ENCODE measurements at places on chromosomes 16 and 17.
A peak's percentile ranks its signal among the peaks of the same experiment; 100 is the strongest.

DNA sequence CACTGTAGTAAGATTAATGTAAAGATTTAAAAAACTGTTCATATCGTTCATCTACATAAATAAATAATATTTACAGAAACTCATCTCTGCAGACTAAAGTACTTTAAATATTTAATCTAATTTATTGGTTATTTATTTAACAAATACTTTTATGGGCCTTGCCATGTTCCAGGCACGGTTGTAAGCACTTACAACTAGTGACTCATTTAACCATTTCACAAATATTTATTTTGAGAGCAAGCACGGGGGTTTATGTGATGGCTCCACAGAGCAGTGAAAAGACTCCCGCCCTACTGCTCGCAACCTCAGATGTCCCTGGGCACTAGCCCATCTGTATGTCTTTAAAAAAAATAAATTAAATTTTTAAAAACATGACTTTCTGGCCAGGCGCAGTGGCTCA, 575.9 kb downstream of the WWOX start:
- DNase-seq, result no peak

DNA sequence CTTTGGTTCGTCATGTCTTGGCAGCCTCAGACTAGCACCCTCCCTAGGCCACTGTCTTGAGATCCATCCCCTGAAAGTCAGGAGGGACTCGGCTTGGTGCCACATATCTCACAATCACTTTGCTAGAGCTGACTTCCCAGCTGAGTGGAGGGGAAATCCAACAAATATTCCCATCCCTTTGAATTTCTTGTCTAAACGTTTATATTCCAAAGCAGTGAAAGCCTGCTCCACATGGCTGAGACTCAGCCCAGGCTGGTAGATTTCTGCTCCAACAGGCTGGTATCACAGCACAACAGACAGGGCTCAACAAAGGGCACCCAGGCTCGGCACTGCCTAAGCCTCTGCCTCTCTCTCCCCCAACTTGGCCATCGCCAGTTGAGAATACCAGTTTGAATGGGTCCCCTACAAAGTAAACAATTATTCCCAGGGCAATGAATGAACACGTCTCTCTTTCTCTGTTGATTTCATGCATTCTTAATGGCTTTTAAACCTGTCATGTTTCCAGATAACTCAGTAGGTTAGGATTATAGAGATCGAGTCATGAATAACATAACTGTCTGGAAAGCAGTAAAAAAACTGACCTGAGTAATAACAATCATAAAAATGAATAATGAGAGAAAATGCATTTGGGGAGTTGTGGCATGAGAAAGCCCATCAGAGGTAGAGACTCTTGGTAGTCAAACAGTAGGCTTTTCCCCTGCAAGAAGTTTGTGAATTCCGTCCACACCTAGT, 1.0 kb downstream of the KRT13 start:
- DNase-seq, result no peak

DNA sequence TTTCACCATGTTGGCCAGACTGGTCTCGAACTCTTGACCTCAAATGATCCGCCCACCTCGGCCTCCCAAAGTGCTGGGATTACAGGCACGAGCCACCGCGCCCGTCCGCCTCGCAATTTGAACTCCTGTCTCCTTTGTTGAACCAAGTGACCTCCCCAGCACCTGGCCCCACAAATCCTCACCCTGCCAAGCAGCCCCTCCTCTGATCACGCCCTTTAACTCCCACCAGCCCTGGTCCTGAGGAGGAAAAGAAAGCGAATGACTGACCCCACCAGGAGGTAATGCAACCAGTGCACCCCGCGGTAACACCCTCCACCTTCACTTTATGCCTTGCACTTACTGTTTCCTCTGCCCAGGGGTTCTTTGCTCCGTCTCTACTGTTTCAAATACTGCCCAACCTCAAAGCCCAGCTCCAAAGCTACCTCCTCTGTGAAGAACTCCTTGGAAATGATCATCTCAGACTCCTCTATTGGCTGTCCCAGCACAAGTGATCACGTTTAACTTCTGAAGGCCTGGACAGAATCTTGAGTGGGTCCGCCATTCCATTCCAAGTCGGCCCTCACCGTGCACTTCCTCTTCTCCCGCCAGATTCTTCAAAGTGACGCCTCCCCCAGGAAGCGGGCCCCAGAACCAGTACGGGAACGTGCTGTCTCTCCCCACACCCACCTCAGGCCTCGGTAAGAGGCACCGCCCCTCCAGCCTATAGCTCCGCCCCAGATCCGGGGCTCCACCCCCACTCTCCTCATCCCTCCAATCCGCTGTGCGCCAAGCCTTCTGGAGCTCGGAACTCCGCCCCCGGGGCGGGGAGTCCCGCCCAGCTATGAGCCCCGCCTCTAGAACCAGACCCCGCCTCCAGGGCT, 4.4 kb downstream of the CD19 start:
- DNase-seq, result peak; percentile 35

GRCh38 chr16:23286131-23286532, 16.0 kb upstream of the SCNN1B start:
- peak; percentile 65 for DNase-seq

GRCh38 chr17:57021226-57021940, 43.5 kb downstream of the SCPEP1 start:
- no peak for DNase-seq

GRCh38 chr16:89562939-89563338, 2.5 kb downstream of the RPL13 start:
- no peak for DNase-seq

- no peak for DNase-seq
Measured at GRCh38 chr16:89094880-89095258, 1.2 kb downstream of the ACSF3 start.

DNA sequence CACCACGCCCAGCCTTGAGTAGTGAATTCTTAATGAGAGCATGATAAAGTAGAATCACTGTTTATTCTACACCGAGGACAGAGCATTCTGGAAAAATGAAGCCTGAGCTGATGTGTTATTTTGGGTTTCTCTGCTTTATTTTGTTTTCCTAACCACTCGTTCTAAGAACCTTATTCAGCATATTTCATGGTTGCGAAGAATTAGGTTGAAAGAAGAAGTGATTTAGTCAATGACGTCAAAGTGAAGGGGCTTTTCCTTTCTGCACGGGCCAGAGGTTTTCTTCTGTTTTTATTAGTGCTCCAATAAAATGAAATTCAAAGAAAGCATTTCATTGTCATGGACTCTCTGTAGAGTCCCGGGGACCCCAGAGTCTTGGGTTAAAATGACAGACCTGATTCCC, 178.5 kb downstream of the MAF start:
- DNase-seq, result no peak

- no peak for DNase-seq
Measured at GRCh38 chr16:1071561-1072225, 854 bp upstream of the SSTR5 start.

DNA sequence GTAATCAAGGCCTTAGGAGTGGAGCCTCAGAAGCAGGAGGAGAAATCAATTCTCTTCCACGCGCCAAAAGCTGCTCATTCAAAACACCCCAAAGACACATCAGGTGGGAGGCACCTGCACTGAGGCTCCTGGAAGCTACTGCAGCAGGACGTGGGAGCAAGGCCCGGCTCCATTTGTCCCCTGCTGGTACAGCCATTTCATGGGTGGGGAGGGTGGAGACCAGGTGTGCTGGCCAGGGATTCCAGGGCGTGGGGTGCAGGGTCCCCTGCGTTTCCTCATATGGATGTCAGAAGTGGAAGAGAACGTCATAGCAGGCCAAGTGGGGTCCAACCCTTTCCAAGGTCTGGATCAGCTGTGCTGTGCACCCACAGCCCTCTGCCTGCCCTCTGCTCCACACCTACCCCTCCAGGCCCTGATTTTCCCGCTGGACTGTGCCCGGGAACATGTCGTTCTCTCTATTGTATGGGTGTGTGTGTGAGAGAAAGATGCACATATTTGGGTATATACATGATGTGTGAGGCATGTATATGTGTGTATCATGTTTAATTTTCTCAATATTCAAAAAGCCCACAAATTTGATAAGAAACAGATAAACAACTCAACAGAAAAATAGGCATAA, 39.2 kb upstream of the CBX4 start:
- no peak for DNase-seq

- no peak for DNase-seq
Measured at GRCh38 chr17:80964859-80965580, 26.6 kb upstream of the CHMP6 start.
